ENCODE measurements at places on chromosomes 11 and 22. TPM values are rescaled to one million over a fixed set of nuclear protein-coding genes. Genes with fewer than 3 reads are reported as not detected.

The PRG3 gene
- not detected for total RNA-seq

The GGT5 gene
- 50.8 TPM for total RNA-seq

The BEST1 gene
- total RNA-seq: 8.0 TPM

The HEPHL1 gene
- 0.06 TPM for total RNA-seq

The P2RY6 gene
- total RNA-seq: 6.1 TPM
